Fibroblast of the conjunctiva (primary cell): ENCODE measurements at places on chromosomes 3 and 15.

DNA sequence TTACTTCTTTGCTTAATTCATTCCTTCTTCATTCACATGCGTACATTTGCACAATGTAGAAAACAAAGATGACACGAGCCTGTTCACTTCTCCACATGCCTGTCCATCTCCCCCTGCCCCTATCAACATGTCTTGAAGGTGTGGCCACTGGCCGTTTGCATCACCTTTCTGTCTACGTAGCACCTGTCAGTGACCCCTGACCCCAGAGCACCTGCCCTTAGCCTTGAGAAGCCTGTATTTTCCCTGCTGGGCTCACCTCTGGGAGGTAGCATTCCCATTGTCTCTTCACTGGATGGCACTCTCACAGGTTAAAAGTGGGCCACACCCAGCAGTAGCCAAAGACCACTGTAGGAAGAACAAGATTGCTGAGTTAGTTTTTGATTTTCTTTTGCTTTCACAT is 234.1 kb downstream of the THSD4 start:
- DNase-seq = no peak

DNA sequence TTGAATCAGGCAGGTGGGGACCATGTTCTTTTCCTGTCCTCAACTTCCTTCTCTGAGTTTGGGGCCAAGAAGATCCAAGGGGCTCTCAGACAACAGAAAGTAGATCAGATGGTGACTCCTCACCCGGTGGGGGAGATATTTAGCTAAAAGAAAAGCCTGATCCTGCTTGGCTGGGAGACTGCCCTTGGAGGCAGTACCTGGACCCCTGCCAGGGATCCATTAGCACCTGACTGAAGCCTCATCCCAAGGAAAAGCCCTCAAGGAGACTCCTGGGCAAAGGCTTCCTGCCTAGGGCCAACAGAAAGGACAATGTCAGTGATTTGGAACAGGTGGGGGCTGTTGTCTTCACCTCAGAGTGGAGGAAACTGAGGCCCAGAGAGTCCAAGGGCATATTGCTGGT is 33.5 kb upstream of the HHATL start:
- DNase-seq = no peak

DNA sequence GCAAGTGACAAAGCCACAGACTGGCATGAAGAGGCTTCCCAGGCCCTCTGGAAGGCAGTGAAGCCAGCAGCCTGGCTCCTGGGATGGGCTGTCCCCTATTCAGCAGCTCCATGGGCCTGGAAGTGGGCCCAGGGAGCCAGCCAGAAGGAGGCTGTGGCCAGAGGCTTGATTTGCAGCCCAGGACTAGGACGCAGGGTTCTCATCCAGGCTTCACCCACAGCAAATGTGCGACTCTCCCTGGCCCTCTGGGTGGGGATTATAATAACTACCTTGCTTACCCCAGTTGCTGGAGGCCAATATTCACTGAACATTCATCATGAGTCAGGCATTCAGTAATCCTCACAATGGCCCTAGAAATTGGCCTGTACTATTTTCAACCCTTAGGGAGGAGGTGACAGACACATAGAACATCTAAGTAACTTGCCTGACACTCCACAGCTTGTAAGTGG is 24.6 kb upstream of the SRP14 start:
- peak; percentile 72 for DNase-seq

DNA sequence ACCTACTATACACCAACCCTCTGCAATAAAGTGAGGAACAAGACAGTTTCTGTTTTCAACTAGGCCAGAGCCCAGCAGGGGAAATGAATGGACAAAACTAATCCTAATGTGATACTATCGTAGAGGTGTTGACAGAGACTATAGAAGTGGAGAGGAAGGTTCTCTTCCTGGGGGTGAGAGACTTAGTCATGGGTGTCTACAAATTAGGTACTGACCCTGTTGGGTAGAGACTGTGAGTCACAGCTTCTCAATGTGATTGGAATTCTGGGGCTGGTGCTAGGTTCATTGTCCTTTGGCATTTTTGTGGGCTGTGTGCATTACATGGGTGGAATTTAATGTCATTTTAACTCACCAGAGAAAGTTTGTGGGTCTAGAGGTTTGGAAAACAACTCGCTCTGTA is 79.3 kb downstream of the ADAMTSL3 start:
- no peak for DNase-seq

- no peak for DNase-seq
These were observed 23.6 kb downstream of the SLMAP start for GRCh38 chr3:57779666-57780065.
